Trophoblast cell (in vitro differentiated cells and primary cell): ENCODE measurements at places on chromosomes 5 and 9.
A peak's percentile ranks its signal among the peaks of the same experiment; 100 is the strongest.

DNA sequence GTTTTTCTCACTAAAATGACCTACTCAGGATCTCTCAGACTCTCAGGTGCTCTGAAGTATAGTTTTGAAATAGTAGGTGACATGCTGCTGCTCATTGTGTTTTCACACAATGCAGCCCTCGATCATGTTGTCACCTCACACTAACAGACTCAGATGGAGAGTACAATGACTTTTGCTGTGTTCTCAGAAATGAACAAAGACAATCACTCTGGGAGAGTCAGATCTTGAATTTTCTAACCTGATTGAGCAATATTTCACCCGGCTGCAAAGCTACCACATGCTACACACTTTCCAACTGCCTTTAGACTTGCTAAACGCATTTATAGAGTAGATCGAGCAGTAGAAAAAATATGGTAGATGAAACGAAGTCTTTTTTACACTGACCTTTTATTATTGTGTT is 113.4 kb downstream of the ST8SIA4 start:
- no peaks in the 10 kb centered on the region for H3K27me3 ChIP-seq
- DNase-seq: no peak
- no peaks in the 10 kb centered on the region for H3K4me1 ChIP-seq
- H3K4me3 ChIP-seq: no peak overlapping the region

DNA sequence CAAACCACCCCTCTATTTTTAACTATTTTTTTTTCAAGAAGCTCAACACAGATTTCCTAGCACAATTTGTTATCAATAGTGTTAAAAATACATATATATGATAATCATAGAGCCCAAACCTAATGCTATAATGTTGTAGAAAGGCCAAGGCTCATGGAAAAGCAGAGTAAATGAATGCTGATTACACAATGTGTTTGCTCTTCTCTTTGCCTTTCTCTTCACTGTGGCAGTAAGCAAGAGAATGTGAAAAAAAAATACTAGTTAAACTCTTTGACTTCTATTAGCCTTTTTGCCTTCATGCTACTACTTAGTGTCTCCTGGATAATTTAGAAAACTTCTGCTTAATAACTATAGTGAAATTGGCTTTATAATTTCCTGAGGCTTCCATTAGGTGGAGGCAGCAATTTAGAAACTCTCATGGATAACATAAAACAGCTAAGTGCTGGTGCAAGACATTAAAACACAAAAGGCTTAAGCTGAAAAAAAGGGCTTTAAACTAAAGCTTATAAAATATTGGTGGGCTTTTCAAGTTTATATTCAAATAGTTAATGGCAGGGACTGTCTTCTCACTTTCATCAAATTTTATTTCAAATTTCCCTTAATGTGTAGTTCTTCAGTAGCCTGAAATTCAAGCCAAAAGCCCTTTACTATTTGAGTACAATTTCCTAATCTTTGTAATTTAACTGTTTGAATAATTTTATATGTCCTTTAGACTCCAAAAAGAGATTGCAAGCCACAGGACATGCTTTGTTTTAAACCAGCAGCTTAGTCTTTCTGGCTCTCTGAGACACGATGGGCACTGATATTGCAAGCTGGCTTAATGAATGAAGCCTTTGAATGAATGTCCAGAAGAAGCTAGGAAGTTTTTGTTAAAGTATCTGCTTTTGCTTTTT is 2031.8 kb upstream of the CDH6 start:
- H3K36me3 ChIP-seq: no peaks in the 10 kb centered on the region
- no peaks in the 10 kb centered on the region for H3K27me3 ChIP-seq
- H3K4me1 ChIP-seq: no peaks in the 10 kb centered on the region
- no peak overlapping the region for H3K4me3 ChIP-seq

DNA sequence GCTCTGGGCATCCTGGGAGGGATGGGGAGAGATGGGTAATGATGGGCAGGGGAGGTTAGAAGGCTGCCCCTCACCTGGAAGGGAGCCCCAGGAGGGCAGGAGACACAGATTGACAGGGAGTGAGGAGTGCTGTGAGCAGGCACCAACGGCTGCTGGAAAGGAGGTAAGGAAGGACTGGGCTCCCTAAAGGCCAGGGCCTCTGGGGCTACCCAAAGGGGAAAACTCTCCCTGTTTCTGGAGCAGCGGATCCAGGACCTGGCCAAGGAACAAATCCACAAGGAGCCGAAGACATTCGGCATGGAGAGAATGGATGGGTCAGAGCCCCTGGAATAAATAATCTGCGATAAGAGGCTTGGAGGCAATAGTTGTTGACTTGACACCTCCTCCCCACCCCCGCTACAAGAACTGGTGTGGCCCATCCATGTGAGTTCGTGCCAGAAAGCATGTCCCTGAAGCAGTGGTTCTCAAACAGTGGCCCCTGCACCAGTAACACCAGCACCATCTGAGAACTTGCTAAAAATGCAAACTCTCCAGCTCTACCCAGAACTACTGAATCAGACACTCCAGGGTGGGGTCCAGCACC is 208.3 kb downstream of the GABBR2 start:
- peak; percentile 53 for DNase-seq
- no peak overlapping the region for H3K27ac ChIP-seq
- peak overlapping the region; percentile 50 for H3K4me3 ChIP-seq
- no peaks in the 10 kb centered on the region for H3K27me3 ChIP-seq
- no peaks in the 10 kb centered on the region for H3K36me3 ChIP-seq
- H3K4me1 ChIP-seq: peaks cover 3% of the 10 kb centered on the region

- H3K4me1 ChIP-seq: no peaks in the 10 kb centered on the region
- DNase-seq: no peak
- no peaks in the 10 kb centered on the region for H3K27me3 ChIP-seq
- no peaks in the 10 kb centered on the region for H3K36me3 ChIP-seq
Observed at GRCh38 chr9:10127867-10128266, 484.9 kb downstream of the PTPRD start.

GRCh38 chr9:69996967-69997366 is 46.7 kb upstream of the MAMDC2 start:
- no peak overlapping the region for H3K27ac ChIP-seq
- H3K27me3 ChIP-seq: no peaks in the 10 kb centered on the region
- no peaks in the 10 kb centered on the region for H3K36me3 ChIP-seq
- no peak overlapping the region for H3K4me3 ChIP-seq

- H3K27ac ChIP-seq: no peak overlapping the region
- H3K4me3 ChIP-seq: no peak overlapping the region
- no peak for DNase-seq
- no peaks in the 10 kb centered on the region for H3K36me3 ChIP-seq
- H3K4me1 ChIP-seq: no peaks in the 10 kb centered on the region
- no peaks in the 10 kb centered on the region for H3K27me3 ChIP-seq
Observed at GRCh38 chr5:95153511-95153910, 131.4 kb downstream of the MCTP1 start.

GRCh38 chr9:104944356-104944755 is 16.4 kb upstream of the ABCA1 start:
- H3K36me3 ChIP-seq: no peaks in the 10 kb centered on the region
- H3K4me3 ChIP-seq: no peak overlapping the region
- H3K27me3 ChIP-seq: no peaks in the 10 kb centered on the region
- H3K4me1 ChIP-seq: no peaks in the 10 kb centered on the region

DNA sequence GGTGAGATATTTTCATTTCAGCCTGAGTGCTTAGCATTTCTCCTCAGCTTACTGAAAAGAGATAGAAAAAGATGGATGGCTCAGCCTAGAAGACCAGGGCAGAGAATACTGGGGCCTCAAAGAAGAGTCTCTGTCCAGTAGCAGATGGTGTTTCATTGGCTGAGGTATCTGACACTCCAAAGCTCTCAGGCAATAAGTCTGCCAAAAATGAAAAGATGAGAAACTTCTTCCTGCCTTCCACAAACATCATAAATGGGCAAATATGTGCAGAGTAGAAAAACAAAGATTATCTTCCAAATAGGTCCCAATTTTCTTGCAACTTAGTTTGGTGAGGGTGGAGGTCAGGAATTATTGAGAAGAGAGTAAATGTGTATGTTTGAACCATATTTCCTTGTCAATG is 87.4 kb upstream of the ICE1 start:
- peaks cover 39% of the 10 kb centered on the region for H3K4me1 ChIP-seq
- no peaks in the 10 kb centered on the region for H3K36me3 ChIP-seq
- H3K27me3 ChIP-seq: no peaks in the 10 kb centered on the region
- no peak for DNase-seq

DNA sequence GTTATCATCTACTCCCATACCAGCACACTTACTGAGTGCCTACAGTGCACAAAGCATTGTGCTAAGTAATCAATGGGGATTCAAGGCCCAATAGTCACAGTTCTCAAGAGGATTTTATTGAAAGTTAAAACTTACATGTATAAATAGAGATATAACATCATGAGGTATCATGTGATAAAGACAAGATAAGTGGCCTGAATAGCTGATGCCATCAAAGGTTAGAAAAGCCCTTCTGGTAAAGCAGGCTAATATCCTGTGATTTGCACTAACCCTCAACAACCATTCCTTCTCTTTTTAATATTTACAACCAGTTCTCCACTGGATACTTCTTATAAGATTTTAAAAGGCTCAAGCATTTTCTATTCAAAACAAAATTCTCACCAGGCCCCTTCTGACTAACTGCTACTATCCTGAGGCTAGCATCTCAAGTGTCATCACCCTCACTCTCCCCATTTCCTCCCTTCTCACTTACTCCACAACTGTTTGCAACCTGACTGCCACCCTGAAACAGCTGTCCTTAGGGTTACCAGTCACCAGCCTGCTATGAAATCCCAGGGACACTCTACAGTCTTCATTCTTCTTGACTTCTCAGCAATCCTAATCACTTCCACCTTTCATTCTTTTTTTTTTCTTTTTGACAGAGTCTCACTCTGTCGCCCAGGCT is 377.9 kb downstream of the ENC1 start:
- no peaks in the 10 kb centered on the region for H3K4me1 ChIP-seq
- no peaks in the 10 kb centered on the region for H3K27me3 ChIP-seq
- no peak overlapping the region for H3K4me3 ChIP-seq
- H3K27ac ChIP-seq: no peak overlapping the region
- H3K36me3 ChIP-seq: no peaks in the 10 kb centered on the region

DNA sequence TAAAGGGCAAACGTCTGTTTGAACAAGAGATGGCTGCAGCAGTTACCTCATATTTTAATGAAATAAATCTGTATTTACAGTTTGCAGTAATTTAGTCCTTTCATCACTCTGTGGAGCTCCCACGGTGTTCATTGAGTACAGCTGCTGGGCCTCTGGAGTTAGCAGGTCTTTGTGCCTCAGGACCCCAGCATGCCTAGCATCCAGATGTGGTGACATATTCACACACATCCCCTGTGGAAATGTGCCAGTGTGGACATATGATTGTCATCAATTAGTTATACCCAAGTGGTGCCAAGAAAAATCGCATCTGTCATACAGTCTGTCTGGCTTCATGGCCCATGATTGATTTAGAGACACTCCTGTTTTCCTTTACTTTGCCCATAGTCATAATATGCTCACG is 77.3 kb downstream of the NNT start:
- H3K27me3 ChIP-seq: no peaks in the 10 kb centered on the region
- DNase-seq: no peak
- no peak overlapping the region for H3K4me3 ChIP-seq
- no peaks in the 10 kb centered on the region for H3K4me1 ChIP-seq

DNA sequence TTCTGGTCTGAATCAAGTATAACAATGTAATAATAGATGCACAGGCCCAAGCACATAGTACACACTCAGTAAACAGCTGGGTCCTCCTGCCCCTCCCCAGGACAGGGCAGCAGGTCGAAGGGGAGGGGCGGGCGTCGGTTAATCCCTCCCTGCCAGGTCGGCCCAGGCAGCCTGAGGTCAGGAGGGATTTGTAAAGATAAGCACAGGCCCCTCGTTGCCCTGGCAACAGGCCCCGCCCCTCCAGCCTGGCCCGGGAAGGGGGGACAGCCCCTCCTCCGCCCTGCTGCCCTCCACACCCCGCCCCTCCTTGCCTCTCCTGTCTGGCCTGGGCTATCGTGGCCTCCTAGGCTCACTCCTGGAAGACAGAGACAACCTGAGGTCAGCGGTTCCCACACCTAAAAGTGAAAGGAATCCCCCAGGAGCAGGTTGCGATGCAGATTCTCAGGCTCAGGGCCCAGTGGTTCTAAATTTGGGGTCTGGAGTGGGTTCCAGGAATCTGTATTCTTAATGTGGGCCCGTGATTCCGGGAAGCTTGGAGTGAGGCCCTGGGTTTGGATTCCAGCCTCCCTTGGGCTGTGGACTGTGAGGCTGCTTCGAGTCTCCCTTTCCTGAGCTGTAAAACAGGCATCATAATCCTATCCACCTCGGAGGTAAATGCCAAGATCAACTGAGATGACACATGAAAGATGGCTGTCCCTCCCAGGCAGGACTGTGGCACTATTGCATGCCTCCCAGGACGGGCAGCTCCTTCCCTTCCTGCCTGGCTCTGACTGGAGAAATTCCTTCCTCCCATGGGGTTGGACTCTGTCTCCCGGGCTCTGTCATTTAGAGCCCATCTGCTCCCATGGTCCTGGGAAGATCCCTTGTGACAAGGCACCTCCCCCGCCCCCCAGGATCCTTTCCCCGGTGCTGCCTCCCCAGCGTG is 4.4 kb downstream of the CRB2 start:
- H3K4me1 ChIP-seq: peaks cover 67% of the 10 kb centered on the region
- no peak for DNase-seq

GRCh38 chr5:95958310-95959014 is 3.2 kb downstream of the ELL2 start:
- H3K4me1 ChIP-seq: peaks cover 14% of the 10 kb centered on the region
- no peaks in the 10 kb centered on the region for H3K27me3 ChIP-seq
- H3K27ac ChIP-seq: no peak overlapping the region
- peak; percentile 53 for DNase-seq

GRCh38 chr5:902129-902916 is 9.6 kb downstream of the TRIP13 start:
- H3K27ac ChIP-seq: no peak overlapping the region
- peaks cover 26% of the 10 kb centered on the region for H3K36me3 ChIP-seq
- H3K4me3 ChIP-seq: no peak overlapping the region
- no peaks in the 10 kb centered on the region for H3K27me3 ChIP-seq
- no peak for DNase-seq
- no peaks in the 10 kb centered on the region for H3K4me1 ChIP-seq

GRCh38 chr9:95206143-95206542 is 111.4 kb downstream of the FANCC start:
- H3K27me3 ChIP-seq: no peaks in the 10 kb centered on the region
- DNase-seq: no peak
- no peaks in the 10 kb centered on the region for H3K36me3 ChIP-seq
- no peak overlapping the region for H3K4me3 ChIP-seq
- no peak overlapping the region for H3K27ac ChIP-seq

- no peaks in the 10 kb centered on the region for H3K27me3 ChIP-seq
- no peak for DNase-seq
- no peaks in the 10 kb centered on the region for H3K36me3 ChIP-seq
- H3K4me3 ChIP-seq: no peak overlapping the region
- H3K4me1 ChIP-seq: peaks cover 8% of the 10 kb centered on the region
- no peak overlapping the region for H3K27ac ChIP-seq
Observed at GRCh38 chr5:35887321-35888100, 30.8 kb downstream of the IL7R start.
